ENCODE measurements at places on chromosomes 2 and 18. TPM values are rescaled to one million over a fixed set of nuclear protein-coding genes. Genes with fewer than 3 reads are reported as not detected.

Gene MYOM1
- total RNA-seq, result 661 TPM

Gene SCN9A
- 14.1 TPM for total RNA-seq

Gene GBX2
- not detected for total RNA-seq

Gene IL1F10
- total RNA-seq, result not detected

Gene C2orf72
- total RNA-seq, result 1.0 TPM

Gene ALLC
- total RNA-seq, result not detected

Gene FNDC4
- 5.2 TPM for total RNA-seq

Gene BABAM2
- 24.0 TPM for total RNA-seq

Gene ANKRD30BL
- not detected for total RNA-seq

Gene CHRNG
- total RNA-seq, result 35.5 TPM

Gene PPP1R1C
- 1.6 TPM for total RNA-seq

Gene ZEB2
- total RNA-seq, result 108 TPM

Gene NEU2
- total RNA-seq, result not detected

Gene CNOT9
- 27.1 TPM for total RNA-seq

Gene MREG
- total RNA-seq, result 0.52 TPM

Gene ZSWIM2
- not detected for total RNA-seq

Gene GMPPA
- 27.7 TPM for total RNA-seq

Gene ACKR3
- 21.4 TPM for total RNA-seq

Gene TRABD2A
- total RNA-seq, result 1.0 TPM

Gene HRH4
- not detected for total RNA-seq

Gene ADRA2B
- 2.1 TPM for total RNA-seq

Gene NFATC1
- 10.4 TPM for total RNA-seq

Gene MYL12B
- 178 TPM for total RNA-seq

Gene VWA3B
- total RNA-seq, result not detected

Gene SFTPB
- total RNA-seq, result not detected

Gene PLGLB2
- 2.1 TPM for total RNA-seq

Gene PPP1CB
- 156 TPM for total RNA-seq

Gene GALNT14
- 2.1 TPM for total RNA-seq

Gene HOXD9
- total RNA-seq, result 5.7 TPM

Gene APCDD1
- 2.6 TPM for total RNA-seq

Gene DYSF
- 88.7 TPM for total RNA-seq

Gene CABYR
- total RNA-seq, result 3.1 TPM

Gene SKOR2
- not detected for total RNA-seq

Gene SLC9A4
- total RNA-seq, result not detected

Gene LOXL3
- 8.4 TPM for total RNA-seq

Gene RBMS1
- 48.0 TPM for total RNA-seq

Gene PLA2R1
- total RNA-seq, result 2.6 TPM

Gene CFAP210
- not detected for total RNA-seq

Gene UGT1A4
- not detected for total RNA-seq

Gene STK36
- total RNA-seq, result 5.2 TPM

Gene GEN1
- total RNA-seq, result 11.0 TPM

Gene GREB1L
- 12.5 TPM for total RNA-seq

Gene C2orf15
- not detected for total RNA-seq

Gene DSG4
- total RNA-seq, result not detected

Gene CACNB4
- total RNA-seq, result 7.8 TPM

Gene TXNDC2
- total RNA-seq, result not detected

Gene ALPP
- not detected for total RNA-seq

Gene SNORC
- total RNA-seq, result under 0.01 TPM

Gene ADCY3
- 13.6 TPM for total RNA-seq

Gene CCDC148
- total RNA-seq, result 0.52 TPM

Gene ZC3H6
- total RNA-seq, result 4.7 TPM

Gene AGFG1
- total RNA-seq, result 20.9 TPM

Gene TMEM247
- total RNA-seq, result not detected

Gene PSMA8
- not detected for total RNA-seq

Gene TMEM150A
- 4.7 TPM for total RNA-seq

Gene ST3GAL5
- total RNA-seq, result 24.5 TPM

Gene MTX2
- 27.7 TPM for total RNA-seq

Measured in skeletal muscle tissue (tissue), 5 donors.